ENCODE measurements at places on chromosomes 1 and 21.

DNA sequence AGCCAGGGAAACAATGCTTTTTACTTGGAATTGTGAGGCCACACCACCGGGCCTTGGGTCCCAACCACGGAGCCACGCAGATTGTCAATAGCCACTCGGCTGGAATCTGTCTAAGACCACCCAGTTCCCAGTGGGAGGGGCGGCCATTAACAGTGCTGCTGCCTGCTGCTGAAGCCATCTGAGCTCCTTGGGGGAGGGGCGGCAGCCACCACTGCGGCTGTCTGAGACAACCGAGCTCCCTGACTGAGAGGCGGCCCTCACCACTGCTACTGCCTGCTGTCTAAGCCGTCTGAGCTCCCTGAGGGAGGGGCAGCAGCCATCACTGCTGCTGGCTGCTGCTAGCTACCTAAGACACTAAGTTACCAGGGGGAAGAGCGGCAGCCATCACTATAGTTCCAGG is 64.3 kb downstream of the DMRTA2 start:
- DNase-seq, result no peak

GRCh38 chr1:47927165-47927564 is 70.0 kb downstream of the TRABD2B start:
- DNase-seq, result no peak

DNA sequence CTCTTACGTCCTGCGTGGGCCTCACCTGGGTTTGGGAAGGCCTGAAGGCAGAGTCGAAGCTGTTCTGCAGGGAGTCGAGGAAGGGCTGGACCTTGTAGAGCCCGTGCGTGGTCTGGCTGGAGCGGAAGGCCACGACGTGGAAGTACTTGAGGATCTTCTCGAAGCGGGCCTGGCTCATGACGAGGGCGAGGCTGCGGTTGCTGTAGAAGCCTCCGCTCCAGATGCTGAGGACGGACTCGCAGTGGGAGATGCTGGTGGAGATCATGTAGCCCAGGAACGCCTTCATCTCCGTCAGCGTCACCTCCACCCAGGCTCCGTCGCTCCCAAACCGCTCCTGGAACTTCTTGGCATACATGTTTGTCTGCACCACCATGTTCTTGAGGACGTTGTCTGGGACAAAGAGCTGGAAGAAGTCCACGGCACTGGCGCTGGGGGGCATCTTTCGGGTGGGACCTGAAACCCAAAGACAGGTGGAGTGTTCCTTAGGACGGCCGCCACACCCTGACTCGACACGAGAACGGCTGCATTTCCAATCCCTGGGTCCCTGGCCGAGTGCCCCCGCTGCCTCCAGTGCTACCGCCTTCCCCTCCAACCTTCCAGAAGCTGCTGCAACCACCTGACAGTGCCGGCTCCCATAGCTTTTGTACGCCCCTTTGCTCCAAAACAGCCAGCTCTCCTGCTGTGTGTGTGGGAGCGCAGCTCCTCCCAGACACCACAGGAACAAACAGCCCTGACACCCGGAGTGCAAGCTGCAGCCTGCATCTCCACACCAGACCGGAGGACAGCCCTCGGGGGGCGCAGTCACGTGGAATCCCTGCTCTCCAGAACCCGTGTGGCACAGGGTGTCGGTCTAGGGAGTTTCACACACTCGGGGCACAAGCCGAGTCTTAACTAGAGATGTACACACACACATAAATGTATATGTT is 69.0 kb downstream of the PGBD5 start:
- DNase-seq, result no peak

DNA sequence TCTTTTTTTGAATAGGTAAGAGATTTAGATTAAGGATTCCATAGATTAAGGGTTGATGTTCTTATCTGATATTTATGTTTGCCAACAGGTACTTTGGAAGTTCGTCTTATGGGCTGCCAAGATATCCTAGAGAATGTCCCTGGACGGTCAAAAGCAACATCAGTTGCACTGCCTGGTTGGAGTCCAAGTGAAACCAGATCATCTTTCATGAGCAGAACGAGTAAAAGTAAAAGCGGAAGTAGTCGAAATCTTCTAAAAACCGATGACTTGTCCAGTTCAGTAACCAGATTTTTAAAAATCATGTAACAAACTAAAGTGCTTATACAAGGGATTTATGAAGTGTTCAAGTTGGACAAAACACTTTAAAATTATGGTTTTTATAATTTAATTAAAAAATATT is 100.5 kb downstream of the PKN2 start:
- DNase-seq, result no peak

GRCh38 chr1:3918966-3919611 is 19.0 kb upstream of the C1orf174 start:
- DNase-seq, result no peak

DNA sequence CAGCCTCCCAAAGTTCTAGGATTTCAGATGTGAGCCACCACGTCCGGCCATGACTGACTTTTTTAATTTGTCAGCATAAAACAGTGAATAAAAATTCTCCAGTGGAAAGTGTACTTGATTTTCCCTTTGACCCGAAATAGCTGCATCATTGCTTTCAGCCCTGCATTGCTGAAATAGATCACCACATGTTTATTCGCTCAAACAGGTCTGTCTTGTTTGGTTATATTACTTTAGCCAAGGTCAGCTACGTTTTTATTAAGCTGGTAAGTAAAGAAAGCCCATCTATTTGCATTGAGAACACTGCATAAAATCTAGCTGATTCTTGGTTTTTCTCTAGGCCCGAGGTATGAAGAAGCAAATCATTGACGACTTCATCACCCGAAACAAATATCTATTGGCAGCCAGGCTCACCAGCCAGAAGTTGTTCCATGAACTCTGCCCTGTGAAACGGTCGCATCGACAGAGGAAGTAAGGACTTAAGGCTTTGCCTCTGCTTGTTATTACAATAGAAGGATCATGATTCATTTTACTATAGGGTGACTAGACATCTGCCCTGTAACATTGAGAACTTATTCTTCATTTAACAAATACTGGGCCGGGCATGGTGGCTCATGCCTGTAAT is 25.6 kb downstream of the AGMAT start:
- DNase-seq, result no peak

GRCh38 chr1:225347123-225347683 is 80.6 kb downstream of the LBR start:
- DNase-seq, result no peak

DNA sequence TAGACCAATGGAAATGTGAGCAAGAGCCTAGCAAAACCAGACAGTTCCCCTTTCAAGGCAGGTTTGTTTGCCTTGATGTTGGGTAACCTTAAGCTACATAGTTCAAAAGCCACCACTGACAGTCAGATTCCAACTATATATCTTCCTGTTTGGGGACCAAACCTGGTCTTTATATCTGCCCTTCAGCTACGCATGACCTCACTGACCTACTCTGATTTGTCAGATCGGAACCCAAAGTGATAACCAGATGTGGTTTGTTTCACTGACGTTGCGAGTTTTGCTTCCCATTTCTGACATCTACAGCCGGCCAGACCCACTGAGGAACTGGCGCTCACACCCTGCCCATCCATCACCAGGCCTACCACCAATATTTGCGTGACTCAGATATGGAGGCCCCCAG is 361.1 kb upstream of the CHRM3 start:
- no peak for DNase-seq

- no peak for DNase-seq
Measured at GRCh38 chr1:192631749-192632148, 4.2 kb upstream of the RGS13 start.

- no peak for DNase-seq
Measured at GRCh38 chr1:176542352-176542751, 79.4 kb downstream of the PAPPA2 start.

DNA sequence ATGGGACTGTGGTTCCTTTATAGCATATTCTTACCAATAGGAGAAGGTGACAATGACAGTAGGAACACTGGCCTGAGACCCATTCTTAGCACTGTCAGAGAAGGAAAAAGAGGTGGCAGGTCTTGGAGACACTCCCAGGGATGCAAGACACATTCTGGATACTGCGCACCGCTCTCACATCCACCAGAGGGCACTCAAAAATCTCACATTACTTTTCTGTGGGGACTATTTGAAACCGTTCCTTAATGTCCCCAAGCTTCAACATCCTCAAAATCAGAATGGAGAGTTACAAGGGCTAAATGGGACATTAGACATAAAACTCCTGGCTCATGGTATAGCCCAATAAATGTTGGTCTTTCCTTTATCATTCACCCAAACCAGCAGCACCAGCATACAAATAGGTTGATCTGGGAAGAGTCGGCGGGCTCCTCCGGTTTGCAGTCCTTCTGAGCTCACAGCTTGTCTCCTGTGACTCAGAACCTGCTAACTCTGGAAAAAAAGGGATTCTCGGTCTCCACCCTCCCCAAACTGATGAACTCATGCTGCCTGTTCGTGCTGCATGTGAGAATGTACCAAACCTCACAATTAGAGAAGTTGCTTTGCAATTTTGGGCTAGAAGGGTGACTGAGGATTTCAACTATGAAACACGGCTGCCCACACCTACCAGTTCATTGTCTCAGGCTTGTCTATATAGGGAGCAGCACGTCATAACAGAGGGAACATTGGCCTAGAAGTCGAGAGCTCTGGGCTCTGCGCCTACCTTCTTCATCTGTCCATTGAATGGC is 40.2 kb downstream of the IL12RB2 start:
- DNase-seq, result no peak

DNA sequence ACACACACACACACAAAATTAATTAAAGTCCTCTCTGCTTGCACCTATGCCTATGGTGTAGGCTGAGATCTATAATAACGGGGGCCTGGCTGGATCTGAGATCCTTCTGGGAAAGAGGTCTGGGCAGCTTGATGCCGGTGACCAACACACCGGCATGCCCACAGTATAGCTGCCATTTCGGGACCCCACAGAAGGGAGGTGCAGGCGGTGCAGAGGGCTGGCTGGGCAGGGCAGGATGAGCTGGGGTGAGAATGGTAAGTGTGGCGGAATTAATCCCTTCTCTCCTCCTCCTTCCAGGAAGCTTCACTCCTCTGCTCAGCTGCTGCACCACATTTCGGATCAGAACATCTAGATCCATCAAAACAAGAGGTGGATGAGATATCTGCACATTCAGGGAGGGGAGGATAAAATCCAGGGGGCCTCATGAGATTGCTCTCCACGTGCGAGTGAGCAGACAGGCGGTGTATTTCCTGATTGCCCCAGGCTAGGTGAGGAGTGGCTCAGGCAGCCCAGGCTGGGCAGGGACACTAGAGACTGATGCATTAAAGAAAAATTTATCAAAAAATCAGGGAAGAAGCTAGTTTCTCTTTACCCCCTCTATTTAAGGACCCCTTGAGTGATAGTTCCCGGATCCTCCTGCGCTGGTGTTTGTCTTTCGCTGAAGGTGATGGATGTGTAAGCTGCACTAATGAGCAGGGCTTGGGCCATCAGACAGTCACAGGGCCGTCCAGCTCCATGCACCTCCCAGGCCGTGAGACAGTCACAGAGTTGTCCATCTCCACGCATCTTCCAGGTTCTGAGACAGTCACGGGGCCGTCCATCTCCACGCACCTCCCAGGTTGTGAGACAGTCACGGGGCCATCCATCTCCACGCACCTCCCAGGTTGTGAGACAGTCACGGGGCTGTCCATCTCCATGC is 449.9 kb downstream of the PTPRU start:
- DNase-seq, result no peak

GRCh38 chr1:8870616-8871538 is 7.6 kb downstream of the ENO1 start:
- DNase-seq, result no peak

DNA sequence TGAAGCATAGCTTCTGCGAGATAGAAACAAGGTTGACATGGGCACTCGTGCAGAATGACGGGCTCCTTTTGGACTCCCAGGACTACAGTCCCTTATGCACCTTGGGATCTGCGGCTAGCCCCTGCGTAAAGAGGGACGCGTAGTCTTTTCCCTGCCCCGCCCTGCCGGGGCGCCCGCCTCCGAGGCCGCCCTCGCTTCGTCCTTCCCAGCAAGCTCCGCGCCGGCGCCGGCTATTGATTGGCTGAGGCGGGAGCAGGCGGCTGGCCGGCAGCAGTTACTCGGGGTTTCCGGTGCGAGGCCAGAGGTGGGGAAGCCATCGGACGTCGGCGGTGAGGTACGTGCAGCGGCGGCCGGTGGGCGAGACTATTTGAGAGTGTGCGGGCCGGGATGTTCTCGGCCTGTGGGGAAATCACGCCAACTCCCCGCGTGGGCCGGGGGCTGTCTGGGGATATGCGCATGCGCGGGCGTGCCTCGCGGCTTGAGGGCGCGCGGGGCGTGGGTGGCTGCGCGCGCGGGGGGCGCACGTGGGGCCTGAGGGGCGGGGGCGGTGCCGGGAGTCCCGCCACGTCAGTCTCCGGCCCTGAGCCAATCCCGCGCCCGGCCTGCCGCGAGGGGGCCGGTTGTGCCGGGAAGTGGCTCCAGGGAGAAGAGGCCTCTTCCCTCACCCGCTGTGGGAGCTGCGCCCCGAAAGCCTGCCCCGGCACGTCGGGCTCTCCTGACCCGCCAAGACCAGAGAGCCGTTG is at the start of gene TXLNA:
TXLNA (plus strand) TSS at position 233 of the 743 bp plus-strand sequence. CDS start 671 bp downstream, outside the sequence.
- DNase-seq, result peak; percentile 76

DNA sequence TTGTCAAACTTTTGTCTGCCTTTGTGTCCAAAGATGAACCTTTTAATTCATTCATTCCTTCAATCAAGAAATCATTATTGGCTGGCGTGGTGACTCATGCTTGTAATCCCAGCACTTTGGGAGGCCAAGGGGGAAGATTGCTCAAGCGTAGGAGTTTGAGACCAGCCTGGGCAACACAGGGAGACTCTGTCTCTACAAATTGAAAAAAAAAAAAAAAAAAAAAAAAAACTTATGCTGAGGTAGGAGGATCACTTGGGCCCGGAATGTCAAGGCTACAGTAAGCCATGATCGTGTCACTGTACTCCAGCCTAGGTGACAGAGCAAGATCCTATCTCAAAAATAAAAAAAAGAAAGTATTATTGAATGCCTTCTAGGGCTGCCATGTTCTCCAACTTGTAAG is 51.3 kb upstream of the CXADR start:
- DNase-seq, result no peak

DNA sequence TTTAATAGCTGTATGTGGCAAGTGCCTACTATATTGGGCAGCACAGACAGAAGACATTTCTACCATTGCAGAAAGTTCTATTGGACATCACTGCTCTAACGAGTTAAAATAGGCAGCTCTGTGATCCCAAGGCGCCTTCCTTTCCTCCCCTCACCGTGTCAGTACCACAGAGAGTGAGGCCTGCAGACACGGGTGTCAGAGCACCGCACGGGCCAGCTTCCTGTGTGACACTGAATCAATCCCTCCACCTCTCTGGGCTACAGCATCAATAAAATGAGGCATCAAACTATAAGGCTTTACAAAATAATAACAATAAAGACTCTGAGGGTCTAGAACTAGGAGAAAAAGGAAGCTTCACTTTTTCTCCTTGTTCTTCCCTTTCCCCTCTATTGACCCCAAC is 246.7 kb downstream of the FOXD2 start:
- DNase-seq, result no peak

- no peak for DNase-seq
Measured at GRCh38 chr21:43921571-43921978, 56.6 kb downstream of the AGPAT3 start.

GRCh38 chr1:183205196-183205781 is 19.2 kb downstream of the LAMC2 start:
- no peak for DNase-seq

DNA sequence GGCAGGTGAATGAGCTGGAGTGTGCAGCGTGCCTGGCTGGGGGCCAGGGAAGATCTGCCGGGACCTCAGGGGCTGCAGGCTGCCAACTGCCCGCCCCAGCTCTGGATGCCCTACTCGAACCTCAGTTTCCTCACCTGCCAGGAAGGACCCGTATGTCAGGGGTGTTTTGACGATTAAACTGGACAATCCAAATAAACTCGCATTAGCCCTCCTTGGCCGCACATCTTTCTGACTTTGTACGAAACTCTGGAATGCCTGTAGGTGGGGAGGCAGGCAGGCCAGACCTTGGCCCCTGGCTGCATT is 8.3 kb upstream of the ZNF669 start:
- no peak for DNase-seq
